Tongue (tissue), 3 donors: ENCODE measurements at places on chromosomes 11 and 22. TPM values are rescaled to one million over a fixed set of nuclear protein-coding genes. Genes with fewer than 3 reads are reported as not detected.

The PDXP gene
- total RNA-seq, result 12.3 TPM

The SEC14L6 gene
- total RNA-seq, result 0.21 TPM

The SCUBE2 gene
- total RNA-seq, result 53.9 TPM

The FOLR1 gene
- 1.6 TPM for total RNA-seq

The CARD18 gene
- total RNA-seq, result not detected
